Activated naive CD4-positive, alpha-beta T cell (primary cell): ENCODE measurements at places on chromosomes 3 and 15.

DNA sequence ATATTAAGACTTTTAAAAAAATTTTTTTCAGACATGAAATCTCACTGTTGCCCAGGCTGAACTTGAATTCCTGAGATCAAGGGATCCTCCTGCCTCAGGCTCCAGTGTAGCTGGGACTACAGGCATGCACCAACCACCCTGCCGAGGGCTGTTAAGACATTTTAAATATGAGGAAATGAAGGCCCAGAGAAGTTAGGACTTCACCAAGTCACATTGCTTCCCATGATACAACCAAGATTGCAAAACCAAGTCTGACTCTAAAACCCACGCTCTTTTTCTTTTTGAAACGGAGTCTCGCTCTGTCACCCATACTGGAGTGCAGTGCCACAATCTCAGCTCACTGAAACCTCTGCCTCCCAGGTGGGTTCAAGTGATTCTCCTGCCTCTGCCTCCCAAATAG is 28.0 kb downstream of the PTPN9 start:
- DNase-seq: no peak

DNA sequence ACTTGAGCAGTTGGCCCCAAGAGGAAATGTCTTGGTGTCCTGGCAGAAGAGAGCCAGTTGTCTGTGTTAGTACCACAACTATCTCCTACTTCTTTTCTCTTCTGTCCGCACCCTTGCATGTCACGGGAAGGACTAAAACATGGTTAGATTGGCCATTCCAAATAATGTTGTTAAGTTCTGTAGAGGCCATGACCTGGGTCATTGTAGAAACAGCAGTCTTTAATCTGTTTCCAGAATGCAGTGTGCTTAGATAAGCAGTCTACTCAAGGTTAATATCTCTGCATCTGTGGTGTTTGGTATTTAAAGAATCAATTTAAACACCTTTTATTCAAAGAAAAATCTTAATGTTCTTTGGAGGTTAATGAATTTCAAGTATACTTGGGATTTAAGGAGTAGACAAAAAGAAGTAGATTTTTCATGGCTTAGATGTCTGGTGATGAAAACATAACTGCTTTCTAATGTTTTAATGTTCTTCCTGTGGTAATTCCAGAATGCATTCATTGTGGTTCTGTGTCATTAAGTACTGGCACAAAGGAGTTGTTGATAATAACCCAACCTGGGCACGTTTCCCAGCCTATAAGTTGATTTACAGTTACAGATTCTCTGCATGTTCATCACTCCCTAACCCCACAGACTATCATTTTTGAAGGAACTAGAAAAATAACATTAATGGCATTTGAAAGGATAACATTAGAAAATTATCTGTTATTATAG is 58.9 kb downstream of the TMEM108 start:
- DNase-seq: no peak

GRCh38 chr3:143410259-143410658 is 290.7 kb downstream of the CHST2 start:
- DNase-seq: no peak

DNA sequence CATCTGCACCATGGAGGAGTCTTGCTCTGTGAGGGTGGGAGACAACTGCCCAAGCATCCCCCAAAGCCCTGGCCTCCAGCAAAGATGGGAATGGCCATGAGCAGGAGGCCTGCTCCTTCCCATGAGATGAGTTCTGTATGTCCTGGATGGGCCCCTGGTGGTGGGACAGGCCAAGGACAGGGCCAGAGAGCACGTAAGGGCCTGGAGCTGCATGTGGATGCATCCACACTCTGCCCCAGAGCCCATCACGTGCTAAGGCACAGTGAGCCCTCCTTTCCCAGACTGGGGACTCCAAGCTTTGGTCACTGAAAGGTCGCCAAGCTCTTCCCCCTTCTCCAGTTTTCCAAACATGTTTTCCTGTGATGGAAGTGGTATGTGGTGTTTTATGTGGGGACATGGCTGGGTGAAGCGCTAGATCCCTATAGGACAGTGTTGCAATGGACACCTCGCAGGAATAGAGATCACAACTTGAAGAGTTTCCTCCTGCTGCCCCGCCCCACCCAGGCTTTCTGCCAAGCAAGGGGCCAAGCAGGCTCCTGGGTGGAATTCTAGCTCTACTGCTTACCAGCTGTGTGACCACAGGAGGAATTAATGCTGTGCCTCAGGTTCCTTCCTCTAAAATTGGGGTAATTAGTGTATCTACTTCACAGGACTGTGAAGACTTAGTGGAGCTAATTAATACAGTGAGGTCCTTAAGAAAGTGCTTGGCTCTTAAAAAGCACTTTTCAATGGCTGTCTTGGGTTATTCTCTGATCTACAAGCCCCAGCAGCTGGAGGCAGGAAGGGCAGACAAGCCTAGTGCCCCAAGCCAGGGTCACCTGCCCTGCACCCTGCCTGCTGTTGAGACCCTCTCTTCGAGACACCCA is 106.4 kb upstream of the RPL32 start:
- DNase-seq: no peak

DNA sequence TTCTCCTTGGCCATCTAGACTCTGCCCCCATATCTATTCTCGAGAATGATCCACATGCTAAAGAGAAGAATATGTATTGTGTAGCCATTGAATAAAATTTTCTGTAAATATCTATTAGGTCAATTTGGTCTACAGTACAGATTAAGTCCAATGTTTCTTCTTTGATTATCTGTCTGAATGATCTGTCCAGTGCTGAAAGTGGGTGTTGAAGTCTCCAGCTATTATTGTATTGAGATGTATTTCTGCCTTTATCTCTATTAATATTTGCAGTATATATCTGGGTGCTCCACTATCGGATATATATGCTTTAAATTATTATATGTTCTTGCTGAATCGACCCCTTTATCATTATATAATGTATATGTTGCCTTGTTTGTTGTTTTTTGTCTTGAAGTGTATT is 384.9 kb upstream of the ROBO1 start:
- no peak for DNase-seq

DNA sequence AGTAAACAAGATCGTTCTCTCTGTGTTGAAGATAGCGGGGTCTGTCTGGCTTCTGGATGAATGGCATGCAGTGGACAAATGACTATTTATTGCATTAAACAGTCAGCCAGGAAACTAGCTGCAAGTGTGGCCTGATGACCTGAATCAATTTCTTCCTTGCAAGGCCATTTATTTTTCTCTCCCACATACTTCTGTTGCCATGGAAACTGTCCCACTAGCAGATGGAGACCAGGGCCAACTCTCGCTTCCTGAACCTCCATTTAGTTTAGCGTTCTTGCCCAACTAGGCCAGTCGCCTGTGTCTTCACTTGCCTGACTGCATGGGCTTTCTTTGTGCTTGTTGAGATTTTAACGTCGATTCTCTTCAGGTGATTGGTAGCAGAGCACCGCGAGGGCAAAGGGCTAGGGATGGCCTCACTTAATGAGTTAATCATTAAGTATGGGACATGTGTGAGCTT is 27.6 kb downstream of the LMCD1 start:
- DNase-seq: no peak

GRCh38 chr15:38828031-38828532 is 263.5 kb upstream of the RASGRP1 start:
- DNase-seq: no peak

- DNase-seq: no peak
Measured at GRCh38 chr3:17143893-17144664, 259.3 kb downstream of the PLCL2 start.

DNA sequence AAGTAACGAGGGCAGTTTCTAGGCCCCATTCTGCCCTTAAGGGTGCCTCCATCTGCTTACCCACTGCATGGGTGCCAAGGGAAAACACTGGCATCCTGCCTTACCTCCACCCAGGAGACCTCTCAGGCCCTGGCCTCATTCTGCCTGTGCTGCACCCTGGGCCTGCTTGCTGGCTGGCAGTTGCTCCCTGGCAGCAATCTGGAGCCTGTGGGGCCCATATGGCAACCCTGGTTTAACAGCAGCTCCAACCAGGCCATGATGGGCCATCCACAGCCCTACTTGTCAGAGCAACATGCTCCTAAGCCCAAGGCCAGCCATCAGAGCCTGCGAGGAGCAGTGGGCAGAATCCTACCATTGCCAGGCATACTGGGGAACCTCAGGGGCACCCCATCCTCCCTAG is 3.7 kb downstream of the C3orf18 start:
- DNase-seq: no peak

GRCh38 chr3:138877226-138877625 is 42.5 kb upstream of the PIK3CB start:
- no peak for DNase-seq

DNA sequence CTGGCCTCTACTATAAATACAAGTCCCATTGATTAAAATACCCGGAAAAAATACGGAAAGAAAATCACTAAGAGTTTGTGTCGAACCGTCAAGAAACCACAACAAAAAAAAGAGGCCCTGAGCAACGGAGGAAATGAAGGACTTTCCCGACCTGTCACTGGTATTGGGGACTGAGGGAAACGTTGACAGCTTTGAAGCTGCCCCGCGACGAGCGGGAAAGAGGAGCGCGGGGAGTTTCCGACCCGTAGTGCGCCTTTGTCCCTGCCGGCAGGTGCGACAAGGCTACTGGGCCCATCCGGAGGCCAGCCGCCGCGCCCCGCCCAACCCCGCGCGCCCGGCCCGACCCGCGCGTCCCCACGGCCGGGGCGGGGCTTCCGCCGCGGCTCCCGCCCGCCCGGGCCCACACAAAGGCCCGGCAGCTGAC is 416 bp downstream of the PBRM1 start:
- peak; percentile 52 for DNase-seq

- DNase-seq: no peak
Measured at GRCh38 chr3:20637729-20638128, 451.7 kb upstream of the SGO1 start.

- no peak for DNase-seq
Measured at GRCh38 chr15:20272422-20273184, 269.0 kb downstream of the GOLGA6L6 start.

DNA sequence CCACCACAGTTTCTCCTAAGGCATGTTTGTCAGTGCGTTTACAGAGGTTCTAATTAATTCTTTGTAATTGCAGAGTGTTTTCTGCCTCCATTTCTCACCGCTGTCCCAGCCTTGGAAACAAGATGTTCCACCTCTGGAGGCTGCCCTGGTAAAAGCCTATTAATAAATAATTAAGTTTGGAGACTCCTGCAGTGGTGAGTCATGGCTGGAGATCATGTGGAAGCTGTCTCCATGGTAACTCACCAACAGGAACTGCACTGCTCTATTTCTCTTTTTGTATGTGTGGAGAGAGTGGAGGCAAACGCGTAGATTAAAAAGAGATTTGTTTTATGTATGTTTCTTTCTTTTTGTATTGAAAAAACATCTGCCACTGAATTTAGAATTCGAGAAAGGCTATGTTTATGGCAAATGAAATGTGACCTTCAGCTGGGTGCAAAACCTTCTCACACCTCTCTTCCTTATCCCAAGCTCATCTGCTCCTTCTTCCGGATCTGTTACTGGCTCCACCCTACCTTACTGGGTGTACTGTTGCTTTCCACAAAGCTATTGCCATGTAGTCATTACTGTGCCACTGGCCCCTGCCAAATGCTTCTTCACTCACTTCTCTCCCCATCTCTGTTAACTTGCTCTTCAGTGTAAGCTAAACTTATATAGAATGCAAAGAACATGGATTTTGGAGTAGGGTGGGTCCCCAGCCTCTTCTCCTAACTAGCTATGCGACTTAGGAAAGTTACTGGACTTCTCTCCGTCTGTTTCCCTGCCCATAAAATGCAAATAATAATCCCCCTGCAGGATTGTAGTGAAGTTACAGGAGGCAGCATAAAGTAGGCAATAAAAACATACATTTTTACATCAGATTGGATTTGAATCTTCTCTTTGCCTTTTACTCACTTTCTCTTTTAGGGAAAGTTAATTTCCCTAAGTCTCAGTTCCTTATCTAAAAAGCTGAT is 778.5 kb downstream of the NTRK3 start:
- DNase-seq: no peak

DNA sequence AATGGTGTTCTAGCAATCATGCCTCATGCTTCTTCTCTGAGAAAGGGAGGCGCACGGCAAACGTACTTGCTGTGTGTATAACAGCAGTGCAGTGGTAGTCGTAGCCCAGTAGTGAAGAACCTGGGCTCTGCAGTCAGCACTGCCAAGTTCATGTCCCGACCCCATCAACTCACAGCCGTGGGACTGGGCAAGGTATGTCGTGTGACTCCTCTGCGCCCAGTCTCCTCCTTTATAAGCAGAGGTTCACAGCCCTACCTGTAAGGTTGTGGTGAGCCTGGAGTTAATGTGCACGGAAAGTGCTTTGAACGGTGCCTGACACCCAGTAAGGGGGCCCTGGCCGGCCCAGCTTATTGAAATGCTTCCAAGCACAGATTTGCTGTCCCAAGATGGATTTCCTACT is 26.6 kb downstream of the EHD4 start:
- no peak for DNase-seq

DNA sequence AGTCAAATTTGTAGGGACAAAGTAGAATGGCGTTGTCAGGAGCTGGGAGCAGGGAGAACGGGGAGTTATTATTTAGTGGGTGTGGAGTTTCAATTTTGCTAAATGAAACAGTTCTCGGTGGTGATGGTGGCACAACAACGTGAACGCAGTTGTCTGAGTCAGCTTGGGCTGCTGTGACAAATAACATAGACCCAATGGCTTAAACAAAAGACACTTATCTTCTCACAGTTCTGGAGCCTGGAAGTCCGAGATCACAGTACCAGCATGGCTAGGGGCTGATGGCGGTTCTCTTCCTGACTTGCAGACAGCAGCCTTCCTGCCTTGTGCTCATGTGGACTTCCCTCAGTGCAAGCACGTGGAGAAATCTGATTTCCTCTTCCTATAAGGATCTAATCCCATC is 90.2 kb downstream of the CHSY1 start:
- no peak for DNase-seq

DNA sequence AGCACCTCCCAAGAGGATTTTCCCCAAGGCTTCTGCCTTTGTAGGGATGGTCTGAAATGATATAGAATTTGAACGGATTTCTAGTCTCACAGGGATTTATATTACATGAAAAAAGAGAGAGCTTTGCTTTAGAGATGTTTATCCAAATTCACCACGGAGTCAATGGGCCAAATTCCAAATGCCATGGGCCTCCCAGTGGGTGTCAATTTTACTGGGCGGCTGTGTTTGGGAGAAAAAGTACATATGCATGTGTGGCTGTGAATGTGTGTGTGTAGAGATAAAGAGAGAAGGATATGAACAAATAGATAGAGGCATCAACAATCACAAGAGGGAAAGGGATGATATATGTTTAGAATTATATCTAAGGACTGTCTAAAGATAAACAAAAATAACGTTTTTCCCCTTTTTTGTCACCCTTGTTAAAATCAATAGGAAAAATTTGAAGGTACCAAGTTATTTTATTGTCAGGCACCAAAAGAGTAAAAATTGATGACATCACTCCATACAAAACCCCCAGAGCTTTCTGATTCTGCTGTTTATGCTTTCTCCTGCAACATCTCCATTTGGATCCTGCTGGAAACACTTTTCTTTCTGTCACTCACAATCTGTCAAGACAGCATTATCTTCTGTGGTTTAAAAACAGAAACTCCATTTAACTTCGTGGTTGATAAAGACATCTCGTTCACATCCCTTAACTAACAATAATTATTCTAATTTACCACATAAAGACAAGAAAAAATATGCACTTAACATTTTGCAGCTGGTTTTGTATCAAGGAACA is 160.7 kb downstream of the FHIT start:
- DNase-seq: no peak
